Activated CD4-positive, CD25-positive, alpha-beta regulatory T cell treated with anti-CD3 and anti-CD28 coated beads, Interleukin-2, amount 50 U/mL, for 72 hours (primary cell): ENCODE measurements at places on chromosomes 2 and 18.
A peak's percentile ranks its signal among the peaks of the same experiment; 100 is the strongest.

DNA sequence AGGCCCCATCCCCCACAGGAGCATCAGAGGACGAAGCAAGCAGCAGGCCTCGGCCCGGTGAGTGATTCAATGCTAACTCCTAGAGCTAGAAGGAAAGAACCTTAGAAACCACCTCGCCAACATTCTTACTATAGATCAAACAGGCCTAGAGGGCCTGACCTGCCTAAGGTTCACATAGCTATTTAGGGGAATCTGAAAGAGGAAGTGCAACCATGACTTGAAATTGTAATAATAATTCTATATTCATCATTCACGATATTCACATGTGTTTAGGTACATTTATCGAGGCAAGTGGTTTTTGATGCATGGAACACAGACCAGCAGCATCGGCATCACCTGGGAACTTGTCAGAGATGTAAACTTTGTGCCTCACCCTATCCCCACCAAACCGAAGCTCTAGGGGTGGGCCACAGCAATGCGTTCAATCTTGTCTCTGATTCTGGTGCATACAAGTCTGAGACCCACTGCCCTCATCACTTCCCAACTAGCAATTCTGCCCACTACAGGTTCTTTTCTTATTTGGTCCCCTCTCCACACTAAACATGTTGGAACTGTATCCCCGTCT lies 78.0 kb upstream of the DNMT3A start:
- no peak for DNase-seq

DNA sequence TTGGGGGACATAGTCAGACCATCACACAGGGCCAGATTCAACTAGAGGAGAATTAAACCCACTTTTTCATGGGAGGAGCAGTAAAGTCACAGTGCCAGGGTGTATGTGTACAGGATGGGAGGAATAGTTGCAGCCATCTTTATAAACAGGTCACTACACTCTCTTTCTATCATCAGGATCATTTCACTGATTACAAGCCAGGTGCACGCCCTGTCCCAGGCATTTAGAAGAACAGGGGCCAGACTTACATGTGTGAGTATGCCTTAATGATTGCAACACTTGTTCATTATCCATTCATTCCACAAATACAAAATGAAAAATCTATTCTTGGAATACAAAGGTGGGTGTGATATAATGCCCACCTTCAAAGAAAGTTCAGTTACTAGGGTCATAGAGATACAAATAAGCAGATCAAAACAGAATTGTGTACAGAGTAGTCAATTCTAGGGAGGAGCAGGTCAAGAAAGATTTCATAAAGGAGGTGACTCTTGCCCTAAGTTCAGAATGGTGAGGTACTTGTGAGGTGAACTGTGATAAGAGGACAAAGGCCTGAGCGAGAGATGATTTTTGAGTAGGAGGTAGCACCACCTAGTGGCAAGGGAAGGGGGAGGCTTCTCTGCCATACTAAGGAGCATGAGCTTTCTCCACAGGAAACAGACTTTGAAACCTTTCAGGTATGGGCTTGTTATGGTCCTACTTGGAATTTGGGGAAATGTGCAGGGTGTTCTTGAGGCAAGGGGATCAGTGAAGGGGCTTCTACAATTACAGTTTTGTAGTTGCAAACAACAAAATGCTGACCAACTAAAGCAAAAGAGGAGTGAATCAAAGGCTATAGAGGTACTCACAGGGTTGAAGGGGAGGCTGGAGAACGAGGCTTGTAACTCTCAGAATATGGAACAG lies 156.3 kb downstream of the SUCLG1 start:
- no peak for DNase-seq

GRCh38 chr2:32330136-32330535 lies 26.7 kb upstream of the BIRC6 start:
- DNase-seq: no peak

GRCh38 chr18:48530399-48531081 lies 8.3 kb upstream of the CTIF start:
- DNase-seq: no peak

GRCh38 chr18:36274083-36274715 lies 23.3 kb upstream of the FHOD3 start:
- no peak for DNase-seq

- DNase-seq: no peak
These were observed 15.7 kb downstream of the SPC25 start for GRCh38 chr2:168874368-168875054.

DNA sequence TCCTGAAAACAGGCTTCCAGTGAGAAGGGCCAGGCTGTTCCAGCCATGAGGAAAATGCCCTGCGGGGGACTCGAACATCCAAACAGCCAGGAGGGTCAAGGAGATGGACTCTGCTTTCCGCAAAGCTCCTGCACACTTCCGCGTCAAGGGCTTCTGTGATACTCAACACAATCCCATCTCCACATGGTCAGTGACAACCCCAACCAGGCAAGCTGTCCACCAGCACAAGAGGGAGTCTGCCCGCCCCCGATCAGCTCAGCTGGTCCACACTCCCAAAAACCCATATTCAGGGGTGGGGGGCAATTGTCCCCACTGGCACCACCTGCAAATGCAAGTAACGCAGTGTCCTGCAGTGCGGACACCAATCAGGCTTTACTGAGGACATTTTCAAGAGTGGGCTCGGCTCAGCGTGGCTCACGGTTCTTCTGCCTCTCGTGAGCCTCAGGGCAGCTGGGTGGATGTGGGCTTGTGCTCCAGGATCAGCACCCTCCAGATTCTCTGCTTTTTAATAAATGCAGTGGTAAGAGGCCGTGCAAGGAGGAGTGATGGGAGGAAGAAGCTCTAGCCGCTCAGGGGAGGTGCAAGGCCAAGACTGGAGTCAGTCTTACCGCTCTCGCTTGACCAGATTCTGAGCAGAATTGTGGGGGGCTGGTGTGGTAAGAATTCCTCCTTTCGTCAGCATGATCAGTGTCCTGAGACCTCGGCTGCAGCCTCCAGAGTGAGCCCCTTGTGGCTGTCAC lies 19.5 kb upstream of the CIDEA start:
- no peak for DNase-seq

- no peak for DNase-seq
These were observed 13.6 kb downstream of the FHOD3 start for GRCh38 chr18:36311026-36311570.

DNA sequence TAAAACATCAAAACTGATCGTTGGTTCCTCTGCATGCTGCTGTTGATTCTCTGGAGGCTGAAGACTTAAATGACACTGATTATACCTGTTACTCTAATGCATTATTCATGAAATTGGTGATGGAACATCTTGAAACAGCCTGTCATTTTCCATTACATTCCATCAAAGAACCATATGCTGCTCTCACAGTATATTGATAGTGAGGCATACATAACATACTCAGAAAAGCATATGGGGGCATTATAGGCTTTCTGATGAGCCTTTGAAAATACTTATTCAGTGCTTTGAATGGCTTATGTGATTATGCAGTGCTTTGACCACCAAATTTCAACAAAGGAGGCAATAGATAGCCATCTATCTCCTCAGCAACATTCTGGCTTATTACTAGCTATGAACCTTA lies 392.1 kb downstream of the CDH19 start:
- DNase-seq: no peak

- no peak for DNase-seq
These were observed 233.9 kb upstream of the SP5 start for GRCh38 chr2:170481201-170481600.

- DNase-seq: no peak
These were observed 56.0 kb downstream of the PKDCC start for GRCh38 chr2:42103829-42104228.

- no peak for DNase-seq
These were observed 349.1 kb downstream of the NYAP2 start for GRCh38 chr2:225748609-225749008.

DNA sequence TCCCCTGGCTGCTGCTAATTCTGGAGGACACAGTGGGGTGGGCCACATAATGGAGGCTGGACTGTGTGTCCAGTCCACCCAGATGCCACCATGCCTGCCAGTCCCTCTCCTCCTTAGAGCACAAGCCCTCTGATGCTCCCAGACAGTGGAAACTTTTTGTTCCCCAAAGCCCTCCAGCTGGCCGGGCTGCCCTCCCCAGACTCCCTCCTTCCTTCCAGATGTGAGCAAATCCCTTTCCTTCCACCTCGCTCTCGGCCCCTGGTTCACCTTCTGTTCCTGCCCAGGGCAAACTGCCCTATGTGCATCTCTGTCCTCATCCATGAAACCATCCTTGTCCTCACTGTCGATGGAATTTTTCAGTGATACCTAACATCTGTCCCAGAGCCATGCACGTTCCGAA lies 33.9 kb downstream of the LRRFIP1 start:
- DNase-seq: no peak

- DNase-seq: no peak
These were observed 608.2 kb upstream of the ACVR2A start for GRCh38 chr2:147236601-147237000.

DNA sequence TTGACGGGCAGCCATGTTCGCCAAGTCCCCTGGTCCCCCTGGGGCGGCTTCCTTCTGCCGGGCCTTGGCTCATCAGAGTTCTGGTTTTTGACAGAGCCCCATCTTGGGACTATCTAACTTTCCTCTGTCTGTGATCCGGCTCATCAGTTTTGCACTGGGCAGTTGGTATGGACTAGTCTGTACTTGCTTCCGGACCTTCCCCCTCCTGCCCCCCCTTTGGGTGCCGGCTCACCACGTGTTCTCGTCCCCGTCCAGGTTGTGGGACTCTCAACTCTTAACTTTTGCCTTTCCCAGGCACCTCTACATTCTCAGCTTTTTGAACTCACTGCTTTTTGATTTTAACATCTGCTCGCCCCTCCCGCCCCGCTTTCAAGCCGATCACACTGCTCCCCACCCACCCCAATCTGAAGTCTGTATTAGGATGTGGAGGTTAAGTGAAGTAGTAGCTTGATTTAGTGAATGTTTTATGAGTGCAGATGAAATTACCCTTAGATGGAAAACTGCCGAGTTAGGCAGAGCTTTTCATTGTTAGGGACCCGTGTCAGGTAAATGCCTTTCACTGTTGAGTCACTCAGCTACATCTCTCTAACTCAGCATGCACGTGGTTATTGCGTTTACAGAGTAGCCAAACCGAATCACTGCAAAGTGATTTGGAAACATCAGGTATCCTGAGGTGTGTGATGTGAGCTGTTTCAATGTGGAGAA lies 874 bp downstream of the WDR43 start:
- peak; percentile 53 for DNase-seq

- DNase-seq: no peak
These were observed 73.6 kb upstream of the SALL3 start for GRCh38 chr18:78906066-78906465.

DNA sequence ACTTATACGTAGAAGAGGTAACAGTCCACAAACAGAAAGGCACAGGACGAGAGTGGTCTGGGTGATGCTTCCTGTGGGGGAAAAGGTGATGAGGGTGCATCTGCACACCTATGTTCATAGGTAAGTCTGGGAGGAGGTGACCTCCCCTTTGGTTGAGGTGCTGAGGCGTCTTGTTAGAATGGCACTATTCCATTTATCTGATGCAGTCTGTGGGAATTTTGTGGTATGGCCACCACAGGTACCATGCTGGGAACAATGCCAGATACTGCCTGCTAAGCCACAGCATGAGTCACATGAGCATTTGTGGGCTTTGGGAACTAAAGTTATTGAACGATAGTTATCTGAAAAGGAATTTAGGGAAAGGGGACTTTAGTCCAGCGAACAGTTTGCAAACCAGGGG lies 27.9 kb downstream of the IL37 start:
- DNase-seq: no peak

- DNase-seq: no peak
These were observed 825.6 kb upstream of the HS6ST1 start for GRCh38 chr2:129144082-129144791.

GRCh38 chr2:72289283-72289682 lies 141.6 kb upstream of the CYP26B1 start:
- no peak for DNase-seq

DNA sequence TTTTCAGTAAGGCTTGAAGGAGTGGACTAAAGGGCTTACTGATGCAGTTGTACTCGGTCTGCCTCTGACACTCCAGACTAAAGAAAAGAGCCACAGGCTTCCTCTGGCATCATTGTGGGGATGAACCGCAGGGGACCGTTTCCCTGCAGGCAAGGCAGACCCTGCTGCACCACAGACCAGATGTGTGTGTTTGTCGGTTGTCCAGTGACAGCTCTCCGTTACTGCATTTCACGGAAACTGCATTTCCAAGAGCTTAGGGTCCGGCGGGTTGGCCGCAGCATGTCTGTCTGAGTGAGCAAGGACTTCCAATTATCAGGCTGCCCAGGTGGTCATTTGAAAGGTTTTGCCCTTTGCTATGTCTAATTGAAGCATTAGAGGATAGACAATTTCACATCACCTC lies 98.1 kb downstream of the FAM210A start:
- DNase-seq: no peak

DNA sequence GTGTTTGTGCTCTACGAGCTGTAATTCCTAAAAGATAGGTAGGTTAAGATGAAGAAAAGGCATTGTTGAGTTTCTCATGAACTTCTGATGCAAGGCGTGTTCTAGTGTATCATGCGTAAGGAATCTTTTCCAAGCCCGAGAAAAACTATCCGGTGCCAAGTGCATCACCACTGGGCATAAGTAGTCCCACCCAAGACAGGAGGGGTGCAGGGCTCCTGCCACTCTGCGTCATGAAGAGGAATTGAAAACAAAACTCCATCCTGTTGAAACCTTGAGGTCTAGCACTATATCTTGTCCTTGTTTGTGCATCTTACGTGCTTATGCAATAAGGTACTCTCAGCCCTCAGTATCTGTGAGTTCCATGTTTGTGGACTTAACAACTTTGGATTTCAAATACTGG lies 45.7 kb downstream of the RAB31 start:
- no peak for DNase-seq

DNA sequence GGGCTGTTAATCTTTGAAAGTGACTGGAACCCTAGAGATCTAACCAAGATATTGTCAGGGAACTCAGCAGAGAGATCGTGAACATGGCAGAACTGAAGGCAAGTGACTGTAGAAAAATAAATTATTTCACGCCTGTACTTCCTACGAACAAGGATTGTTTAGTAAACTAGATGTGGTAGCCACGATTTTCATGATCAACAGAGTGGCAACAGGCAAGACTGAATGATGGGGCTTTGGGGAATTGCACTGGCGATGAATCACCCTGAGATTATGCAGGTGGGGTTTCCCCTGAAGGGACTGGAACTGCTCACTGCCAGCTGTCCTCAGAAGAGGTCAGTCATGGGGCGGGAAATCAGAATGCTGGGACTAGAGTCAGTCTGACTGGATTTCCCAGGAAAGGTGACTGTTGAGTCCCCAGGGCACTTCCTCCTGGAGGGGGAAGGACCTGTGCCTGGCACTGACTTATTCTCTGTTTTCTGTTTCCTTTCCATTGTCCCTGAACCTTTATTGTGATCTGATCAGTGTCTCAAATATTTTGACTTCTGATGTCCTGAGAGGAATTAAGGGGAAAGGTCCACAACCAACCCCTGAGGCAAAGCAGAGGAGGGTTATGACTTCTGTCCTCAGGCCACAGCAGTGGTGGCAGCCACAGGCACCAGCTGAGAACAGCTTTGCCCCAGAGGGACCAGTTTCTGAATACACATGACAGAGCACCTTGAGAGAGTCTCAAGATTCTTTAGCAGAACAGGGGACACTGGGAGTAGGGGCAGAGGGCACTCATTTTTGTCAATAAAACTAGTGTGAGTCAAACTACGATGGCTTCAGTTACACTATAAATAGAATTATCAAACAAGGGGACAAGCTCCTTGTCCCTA lies 70.0 kb downstream of the NAB1 start:
- peak; percentile 58 for DNase-seq
